ENCODE measurements at places on chromosomes 2 and 18.

DNA sequence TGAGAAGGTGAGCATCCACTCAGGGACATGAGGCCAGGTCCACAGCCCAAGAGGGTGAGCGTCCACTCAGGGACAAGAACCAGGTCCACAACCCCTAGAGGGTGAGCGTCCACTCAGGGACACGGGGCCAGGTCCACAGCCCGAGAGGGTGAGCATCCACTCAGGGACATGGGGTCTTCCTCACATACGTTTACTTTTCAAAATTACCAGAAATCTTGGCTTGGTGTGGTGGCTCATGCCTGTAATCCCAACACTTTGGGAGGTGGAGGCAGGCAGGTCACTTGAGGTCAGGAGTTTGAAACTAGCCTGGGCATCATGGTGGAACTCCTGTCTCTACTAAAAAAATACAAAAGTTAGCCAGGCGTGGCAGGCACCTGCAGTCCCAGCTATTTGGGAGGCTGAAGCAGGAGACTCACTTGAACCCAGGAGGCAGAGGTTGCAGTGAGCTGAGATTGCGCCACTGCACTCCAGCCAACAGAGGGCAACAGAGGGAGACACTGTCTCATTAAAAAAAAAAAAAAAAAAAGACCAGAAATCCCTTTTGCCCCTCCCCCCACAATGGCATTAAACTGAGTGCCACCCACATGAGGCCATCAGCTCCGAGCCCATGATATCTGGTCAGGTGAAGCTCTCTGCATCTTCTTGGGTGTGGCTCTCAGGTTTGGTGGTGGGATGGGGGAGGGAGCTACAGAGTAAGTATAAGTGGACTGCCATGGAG lies 9.0 kb upstream of the MBP start:
- no peak for DNase-seq
- no peak overlapping the region for H3K4me3 ChIP-seq
- H3K27ac ChIP-seq = no peak overlapping the region
- no peaks in the 10 kb centered on the region for H3K27me3 ChIP-seq
- peaks cover 15% of the 10 kb centered on the region for H3K36me3 ChIP-seq

- H3K4me3 ChIP-seq = no peak overlapping the region
- DNase-seq = no peak
- no peaks in the 10 kb centered on the region for H3K36me3 ChIP-seq
- no peaks in the 10 kb centered on the region for H3K27me3 ChIP-seq
- no peaks in the 10 kb centered on the region for H3K4me1 ChIP-seq
- no peak overlapping the region for H3K27ac ChIP-seq
Observed at GRCh38 chr2:150063432-150063889, 424.0 kb downstream of the RND3 start.

- H3K4me1 ChIP-seq = peaks cover 25% of the 10 kb centered on the region
- H3K27me3 ChIP-seq = no peaks in the 10 kb centered on the region
- H3K27ac ChIP-seq = no peak overlapping the region
- no peak overlapping the region for H3K4me3 ChIP-seq
- no peaks in the 10 kb centered on the region for H3K36me3 ChIP-seq
Observed at GRCh38 chr2:109453371-109453995, 160.3 kb downstream of the SEPTIN10 start.

DNA sequence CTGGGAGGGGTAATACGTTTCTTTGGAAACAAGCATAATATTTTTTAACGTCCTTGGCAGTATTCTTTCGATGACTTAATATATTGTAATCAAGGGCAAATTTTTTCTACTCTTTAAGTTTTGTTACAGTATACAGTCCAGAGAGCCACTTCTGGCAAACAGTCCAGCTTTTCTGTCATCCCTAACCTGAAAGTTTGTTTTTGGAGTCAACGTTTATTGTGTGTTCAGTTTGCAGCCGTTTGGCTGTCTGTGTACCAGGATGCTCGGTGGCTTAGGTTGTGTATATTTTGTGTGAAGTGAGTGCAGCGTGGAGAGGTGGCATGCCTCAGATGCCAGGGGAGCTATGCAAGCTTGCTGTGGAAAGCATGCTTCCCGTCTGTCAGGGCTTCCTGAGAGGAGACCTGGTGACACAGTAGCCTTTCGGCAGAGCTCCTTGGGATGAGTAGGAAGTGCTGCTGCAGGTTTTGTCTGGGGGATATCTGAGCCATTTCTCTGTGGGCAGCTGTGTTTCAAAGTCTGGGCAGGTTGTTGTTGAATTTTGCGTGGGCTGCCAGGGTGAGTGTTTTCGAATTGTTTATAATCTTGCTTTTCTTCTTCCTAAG lies 14.7 kb downstream of the MAP3K20 start:
- no peaks in the 10 kb centered on the region for H3K36me3 ChIP-seq
- H3K27me3 ChIP-seq = peaks cover 35% of the 10 kb centered on the region
- no peaks in the 10 kb centered on the region for H3K4me1 ChIP-seq
- H3K27ac ChIP-seq = no peak overlapping the region
- DNase-seq = no peak

GRCh38 chr2:119718501-119719260 lies 39.7 kb downstream of the TMEM177 start:
- peak overlapping the region; percentile 55 for H3K4me3 ChIP-seq
- no peaks in the 10 kb centered on the region for H3K27me3 ChIP-seq
- H3K36me3 ChIP-seq = no peaks in the 10 kb centered on the region
- H3K27ac ChIP-seq = peak overlapping the region; percentile 16
- H3K4me1 ChIP-seq = peaks cover 38% of the 10 kb centered on the region

DNA sequence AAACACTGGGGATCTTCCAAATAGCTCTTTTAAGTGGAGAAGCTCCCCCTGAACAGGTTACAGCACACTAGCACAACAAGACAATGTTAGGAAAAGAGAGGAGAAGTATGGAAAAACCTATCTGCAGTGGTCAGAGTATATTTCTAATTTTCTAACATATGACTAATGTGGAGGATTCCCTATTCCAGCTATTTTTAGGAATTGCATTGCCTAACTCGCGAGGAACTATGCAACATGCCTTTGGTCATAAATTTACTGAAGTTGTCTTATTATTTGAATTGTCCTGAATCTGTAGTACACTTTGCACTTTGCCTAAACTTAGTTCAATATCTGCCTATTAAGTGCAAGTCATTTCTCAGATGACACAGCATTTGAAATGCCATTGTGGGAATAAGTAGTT lies 381.4 kb downstream of the CCDC85A start:
- no peak for DNase-seq
- H3K4me1 ChIP-seq = no peaks in the 10 kb centered on the region
- no peaks in the 10 kb centered on the region for H3K27me3 ChIP-seq
- H3K36me3 ChIP-seq = no peaks in the 10 kb centered on the region
- no peak overlapping the region for H3K4me3 ChIP-seq

GRCh38 chr2:71919708-71920107 lies 228.0 kb downstream of the CYP26B1 start:
- no peak for DNase-seq
- no peaks in the 10 kb centered on the region for H3K36me3 ChIP-seq
- H3K4me3 ChIP-seq = no peak overlapping the region
- H3K27me3 ChIP-seq = peaks cover 11% of the 10 kb centered on the region
- no peaks in the 10 kb centered on the region for H3K4me1 ChIP-seq

GRCh38 chr2:42996528-42996927 lies 204.1 kb upstream of the HAAO start:
- H3K36me3 ChIP-seq = no peaks in the 10 kb centered on the region
- DNase-seq = no peak
- no peak overlapping the region for H3K27ac ChIP-seq
- no peaks in the 10 kb centered on the region for H3K4me1 ChIP-seq
- no peaks in the 10 kb centered on the region for H3K27me3 ChIP-seq

DNA sequence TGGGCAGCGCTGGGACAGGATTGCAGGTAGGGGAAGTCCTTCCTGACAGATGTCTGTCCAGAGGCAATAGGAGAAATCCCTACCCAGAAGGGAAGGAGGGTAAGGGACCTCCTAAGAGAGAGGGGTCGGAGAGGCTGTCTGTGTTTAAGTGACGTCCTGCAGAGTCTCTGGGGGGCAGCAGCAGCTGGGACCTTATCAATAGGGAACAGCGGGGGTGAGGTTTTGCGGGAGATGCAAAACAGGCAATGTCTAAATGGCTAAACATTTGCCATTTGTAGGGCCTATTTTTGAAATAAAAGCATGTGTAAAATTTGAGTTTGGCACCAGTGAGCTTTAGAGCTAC lies 108.7 kb upstream of the HS6ST1 start:
- peaks cover 11% of the 10 kb centered on the region for H3K27me3 ChIP-seq
- H3K36me3 ChIP-seq = no peaks in the 10 kb centered on the region
- H3K4me3 ChIP-seq = no peak overlapping the region
- no peak for DNase-seq
